AG04449 (cell line): ENCODE measurements at places on chromosomes 7 and 10.
A peak's percentile ranks its signal among the peaks of the same experiment; 100 is the strongest.

GRCh38 chr7:12007576-12007975, 175.6 kb upstream of the THSD7A start:
- DNase-seq = no peak

- DNase-seq = no peak
Observed at GRCh38 chr7:126529254-126529653, 723.5 kb downstream of the GRM8 start.

- no peak for DNase-seq
Observed at GRCh38 chr7:106521541-106521940, 139.4 kb downstream of the CCDC71L start.

- no peak for DNase-seq
Observed at GRCh38 chr10:33363106-33363505, 28.6 kb upstream of the NRP1 start.

GRCh38 chr10:22252801-22253579, 35.2 kb upstream of the EBLN1 start:
- DNase-seq = no peak

DNA sequence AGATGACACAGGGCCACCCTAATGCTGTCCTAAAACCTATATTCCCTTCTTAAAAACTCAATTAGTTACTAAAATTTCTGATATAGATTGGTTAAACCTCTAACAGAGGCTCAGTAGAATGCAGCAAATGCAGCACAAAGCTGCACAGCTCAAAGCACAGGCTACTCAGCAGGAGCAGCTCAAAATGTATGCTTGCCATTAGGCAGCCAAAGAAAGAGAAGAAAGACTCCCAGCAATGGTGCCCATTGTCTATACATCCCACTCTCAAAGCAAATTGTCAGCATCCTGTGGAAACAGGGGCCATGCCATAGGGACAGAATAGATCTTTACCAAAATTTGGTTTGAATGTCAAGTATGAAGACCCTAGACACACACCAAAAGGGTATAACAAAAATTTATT, 73.5 kb downstream of the TFPI2 start:
- no peak for DNase-seq

GRCh38 chr10:80137920-80138319, 5.4 kb downstream of the PLAC9 start:
- DNase-seq = no peak

- DNase-seq = no peak
Observed at GRCh38 chr7:139758388-139758787, 19.4 kb downstream of the HIPK2 start.

- no peak for DNase-seq
Observed at GRCh38 chr7:116393654-116394053, 105.9 kb upstream of the CAV2 start.

GRCh38 chr10:31528831-31529230, 209.8 kb downstream of the ZEB1 start:
- DNase-seq = no peak

GRCh38 chr7:96861-97260, 95.5 kb upstream of the FAM20C start:
- no peak for DNase-seq

GRCh38 chr7:43781726-43782607, 23.5 kb downstream of the BLVRA start:
- DNase-seq = peak; percentile 28

- no peak for DNase-seq
Observed at GRCh38 chr7:142881586-142882337, 3.8 kb downstream of the TRPV6 start.

- DNase-seq = no peak
Observed at GRCh38 chr7:102225025-102225424, 61.6 kb upstream of the SH2B2 start.

GRCh38 chr10:132266594-132267161, 41.1 kb downstream of the STK32C start:
- no peak for DNase-seq

- DNase-seq = no peak
Observed at GRCh38 chr10:99234041-99234790, 1.4 kb downstream of the HPSE2 start.

DNA sequence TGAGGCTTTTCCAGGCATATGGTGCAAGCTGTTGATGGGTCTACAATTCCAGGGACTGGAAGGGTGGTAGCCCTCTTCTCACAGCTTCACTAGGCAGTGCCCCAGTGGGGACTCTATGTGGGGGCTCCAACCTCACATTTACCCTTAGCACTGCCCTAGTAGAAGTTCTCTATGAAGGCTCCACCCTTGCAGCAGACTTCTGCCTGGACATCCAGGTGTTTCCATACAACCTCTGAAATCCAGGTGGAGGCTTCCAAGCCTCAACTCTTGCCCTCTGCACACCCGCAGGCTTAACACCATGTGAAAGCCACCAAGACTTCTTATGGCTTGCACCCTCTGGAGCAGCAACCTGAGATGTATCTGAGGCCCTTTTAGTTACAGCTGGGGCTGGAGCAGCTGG, 87.8 kb downstream of the ZNF777 start:
- DNase-seq = no peak

DNA sequence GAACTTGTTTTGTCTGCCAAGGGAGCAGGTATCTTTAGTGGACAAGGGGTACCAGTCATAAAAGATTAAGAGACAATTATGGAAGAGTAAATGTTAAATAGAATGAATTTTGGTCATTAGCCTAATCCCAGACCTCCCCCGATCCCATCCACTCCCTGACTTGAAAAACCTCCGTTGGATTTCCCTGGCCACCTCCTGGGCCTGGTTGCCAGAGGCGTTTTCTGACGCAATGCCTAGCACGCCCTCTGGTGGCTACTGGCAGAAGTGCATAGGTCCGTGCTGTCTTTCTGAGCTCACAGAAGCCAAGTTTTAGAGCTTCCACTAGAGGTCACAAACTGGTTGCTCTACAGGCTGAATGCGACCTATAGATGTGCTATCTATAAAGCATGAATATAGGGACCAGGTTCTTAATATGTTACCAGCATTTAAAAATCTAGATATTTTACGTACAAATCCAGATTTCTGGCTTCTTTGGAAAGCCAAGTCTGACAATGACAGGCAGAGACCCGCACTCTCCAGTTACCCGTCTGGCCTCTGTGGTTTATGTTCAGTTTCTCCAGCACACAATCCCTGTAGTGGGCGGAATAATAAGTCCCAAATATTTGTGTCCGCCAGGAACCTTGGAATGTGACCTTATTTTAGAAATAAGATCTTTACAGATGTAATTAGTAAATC, 39.8 kb downstream of the SPOCK2 start:
- peak; percentile 53 for DNase-seq

- DNase-seq = no peak
Observed at GRCh38 chr7:90933041-90933440, 331.2 kb upstream of the FZD1 start.

DNA sequence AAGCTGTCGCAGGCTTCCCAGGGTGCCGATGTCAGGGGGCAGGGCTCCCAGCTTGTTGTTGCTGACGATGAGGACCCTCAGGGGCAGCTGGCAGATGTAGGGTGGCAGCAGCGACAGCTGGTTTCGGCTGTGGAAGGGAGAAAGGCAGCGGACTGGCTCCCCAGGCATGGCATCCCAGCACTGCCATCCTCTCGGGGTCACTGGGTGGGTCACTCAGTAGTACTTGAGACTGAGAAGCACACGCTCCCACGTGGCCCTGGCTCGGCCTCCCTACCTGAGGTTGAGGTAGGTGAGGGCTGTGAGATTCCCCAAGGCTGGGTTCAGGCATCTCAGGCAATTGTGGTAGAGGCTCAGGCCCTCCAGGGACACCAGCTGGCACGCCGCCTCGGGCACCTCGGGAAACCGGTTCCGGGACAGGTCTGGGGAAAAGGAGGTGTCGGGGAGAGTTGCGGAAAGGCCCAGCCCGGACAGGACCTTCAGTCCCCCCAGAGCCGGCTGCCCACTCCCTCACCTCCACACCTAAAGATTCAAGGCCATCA, 3.8 kb downstream of the LRCH4 start:
- DNase-seq = no peak

- no peak for DNase-seq
Observed at GRCh38 chr7:128260069-128260795, 19.2 kb downstream of the LEP start.

GRCh38 chr7:150447966-150448788, 2.3 kb upstream of the GIMAP8 start:
- DNase-seq = no peak

DNA sequence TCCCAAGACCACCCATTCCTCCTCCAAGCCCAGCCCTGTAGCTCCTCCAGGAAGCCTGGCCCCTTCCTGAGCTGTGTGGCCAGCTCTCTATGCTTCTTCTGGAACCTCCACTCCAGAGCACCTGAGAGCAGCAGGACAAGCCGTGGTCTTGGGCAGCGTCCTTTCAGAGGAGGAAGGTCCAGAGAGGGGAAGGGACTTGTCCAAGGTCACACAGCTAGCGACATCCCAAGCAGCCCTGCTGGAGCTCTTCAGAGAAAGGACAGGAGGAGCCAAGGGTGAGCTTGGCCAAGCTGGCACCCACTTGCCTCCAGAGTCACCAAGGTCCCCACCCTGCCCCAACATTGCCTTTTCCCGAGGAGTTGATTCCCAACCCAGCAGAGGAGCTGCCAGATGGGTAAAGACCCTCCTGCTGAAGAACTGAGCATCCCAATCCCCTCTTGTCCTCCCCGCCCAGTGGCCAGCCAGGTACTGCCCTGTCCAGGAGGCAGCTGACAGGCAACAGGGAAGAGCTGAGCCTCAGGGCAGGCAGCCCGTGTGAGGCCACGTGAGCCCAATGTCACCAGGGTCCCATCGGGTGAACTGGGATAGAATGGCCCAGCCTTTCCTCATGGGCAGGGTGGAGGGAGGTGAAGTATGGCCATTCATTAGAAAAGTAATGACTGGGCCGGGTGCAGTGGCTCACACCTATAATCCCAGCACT, 46.2 kb downstream of the UNC5B start:
- no peak for DNase-seq

GRCh38 chr10:29120216-29120615, 168.7 kb upstream of the LYZL1 start:
- no peak for DNase-seq

DNA sequence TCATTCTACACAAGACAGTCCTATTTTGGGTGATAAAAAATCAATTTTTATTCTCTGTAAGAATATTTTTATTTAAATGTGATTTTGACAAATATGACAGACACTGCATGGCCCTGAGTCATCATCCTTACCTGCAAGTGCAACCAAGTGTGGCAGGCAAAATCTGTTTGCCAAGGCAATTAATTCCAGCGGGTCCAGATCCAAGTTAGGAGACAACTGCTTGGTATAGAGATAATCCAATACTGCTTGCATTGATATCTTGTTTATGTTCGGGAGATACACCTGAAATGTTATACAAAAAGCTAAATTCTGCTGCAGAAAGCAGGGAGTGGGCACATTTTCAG, 66.2 kb downstream of the RHOBTB1 start:
- no peak for DNase-seq

DNA sequence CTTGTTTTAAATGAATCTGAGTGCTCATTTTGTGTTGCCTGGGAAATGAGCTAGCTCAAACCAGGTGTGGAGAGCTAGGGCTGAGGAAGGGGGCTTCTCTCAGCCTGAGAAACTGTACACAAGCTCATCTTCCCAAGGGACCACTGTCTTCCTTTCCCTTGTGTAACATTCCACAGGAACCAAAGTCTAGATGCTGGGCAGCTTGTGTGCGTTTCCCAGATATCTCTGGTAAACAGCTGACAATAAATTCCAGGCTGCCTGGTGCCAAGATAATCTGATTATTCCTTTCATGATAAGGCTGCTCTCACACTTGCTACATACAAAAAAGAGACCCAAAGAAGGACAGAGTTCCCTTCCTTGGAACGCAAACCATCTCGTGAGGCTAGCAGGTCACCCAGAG, 33.1 kb upstream of the MKLN1 start:
- no peak for DNase-seq

- DNase-seq = no peak
Observed at GRCh38 chr7:151903249-151904032, 26.5 kb upstream of the PRKAG2 start.

DNA sequence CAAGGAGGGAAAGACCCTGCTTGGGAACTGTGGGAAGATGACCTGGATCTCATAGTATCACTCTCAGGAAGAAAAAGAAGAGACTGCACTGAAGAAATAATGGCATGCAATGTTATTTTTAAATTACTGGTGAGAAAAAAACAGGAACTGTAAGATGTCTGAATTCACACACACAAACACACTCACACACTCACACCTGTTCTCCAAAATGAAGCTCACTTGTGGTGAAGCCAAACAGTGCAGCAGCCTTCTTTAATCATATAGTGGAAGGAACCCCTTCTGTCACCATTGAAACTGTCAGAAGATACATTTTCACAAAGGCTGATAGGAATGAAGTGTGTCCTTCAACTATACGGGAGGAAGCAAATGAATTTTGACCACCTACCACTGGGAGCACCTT, 156.5 kb upstream of the GHITM start:
- DNase-seq = no peak

- DNase-seq = no peak
Observed at GRCh38 chr7:83931968-83932367, 262.6 kb downstream of the SEMA3A start.

GRCh38 chr10:63120554-63120953, 12.6 kb upstream of the NRBF2 start:
- DNase-seq = peak; percentile 76

DNA sequence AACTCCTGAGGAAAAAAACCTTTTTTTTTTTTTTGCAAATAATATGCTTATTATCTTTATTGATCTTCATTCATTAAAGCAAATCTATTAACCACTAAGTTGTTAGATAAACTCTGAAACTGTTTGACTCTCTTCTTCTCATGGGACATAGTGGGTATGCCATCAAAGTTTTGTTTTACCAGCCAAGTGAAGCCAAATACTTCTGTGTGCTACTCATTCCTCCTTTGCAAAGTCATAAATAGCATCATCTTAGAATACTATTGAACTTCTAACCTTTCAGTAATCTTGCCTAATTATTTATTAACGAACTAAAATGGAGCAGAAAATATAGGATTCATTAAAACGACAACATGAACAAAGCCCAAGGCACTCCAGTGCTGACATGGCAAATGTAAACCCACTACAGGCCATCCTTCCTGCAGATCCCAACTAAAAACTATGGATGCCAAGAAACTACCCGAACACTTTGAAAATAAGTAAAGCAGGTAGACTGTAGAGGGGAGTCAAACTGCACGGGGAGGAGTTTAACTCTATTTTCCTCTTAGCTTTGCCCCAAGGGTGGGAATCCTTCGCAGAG, 61.2 kb upstream of the ODAD2 start:
- DNase-seq = no peak

DNA sequence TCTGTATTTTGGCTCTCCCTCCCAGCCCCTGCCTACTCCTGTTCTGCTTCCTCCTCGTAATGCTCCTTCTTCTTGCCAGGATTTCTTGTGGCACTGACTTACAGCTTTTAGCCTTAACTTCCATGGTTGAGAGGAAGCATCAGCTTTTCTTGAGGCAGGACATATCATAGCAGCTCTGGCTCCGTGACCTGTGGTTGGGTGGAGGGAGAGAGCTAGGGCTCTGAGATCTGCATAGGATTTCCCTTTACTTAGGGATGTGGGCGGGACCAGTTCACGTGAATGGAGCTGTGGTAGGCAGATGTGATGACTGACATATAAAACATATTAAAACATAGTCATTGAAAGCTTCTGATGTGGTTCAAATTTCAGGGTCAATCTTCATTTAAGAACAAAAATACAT, 10.6 kb upstream of the RAB11FIP2 start:
- DNase-seq = no peak

GRCh38 chr10:97060441-97061084, 125.2 kb downstream of the SLIT1 start:
- no peak for DNase-seq
